Lung microvascular endothelial cell (primary cell): ENCODE measurements at places on chromosomes 4 and X.

- no peak for DNase-seq
Observed at GRCh38 chrX:77119706-77120105, 327.5 kb upstream of the FGF16 start.

- no peak for DNase-seq
Observed at GRCh38 chr4:38145033-38145678, 185.0 kb downstream of the PTTG2 start.

- no peak for DNase-seq
Observed at GRCh38 chrX:19661961-19662360, 146.7 kb upstream of the MAP3K15 start.

- DNase-seq: no peak
Observed at GRCh38 chr4:5191831-5192230, 140.6 kb downstream of the STK32B start.

- DNase-seq: no peak
Observed at GRCh38 chr4:77175201-77175611, 18.2 kb downstream of the CCNG2 start.
